ENCODE measurements at places on chromosomes 3 and 15.

- DNase-seq: no peak
These were observed 176.2 kb downstream of the EPHB1 start for GRCh38 chr3:134971306-134971705.

DNA sequence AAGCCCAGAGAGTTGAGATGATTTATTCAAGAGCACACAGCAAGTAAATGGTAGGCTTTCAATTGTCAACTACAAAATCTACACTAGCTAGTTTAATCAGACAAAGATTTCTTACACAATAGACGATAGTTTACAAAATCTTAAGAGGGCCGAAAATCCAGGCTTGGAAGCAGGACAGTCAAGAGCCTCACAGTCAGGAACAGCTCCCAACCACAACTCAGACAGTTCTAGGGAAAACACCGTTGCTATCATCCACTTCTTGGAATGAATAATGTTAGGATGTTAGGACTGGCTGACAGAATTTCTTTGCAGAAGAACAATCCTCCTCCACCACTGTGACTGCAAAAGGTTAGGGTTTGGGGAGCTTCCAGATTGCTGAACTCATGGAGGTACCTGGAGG, 290.8 kb upstream of the ZPLD1 start:
- no peak for DNase-seq

DNA sequence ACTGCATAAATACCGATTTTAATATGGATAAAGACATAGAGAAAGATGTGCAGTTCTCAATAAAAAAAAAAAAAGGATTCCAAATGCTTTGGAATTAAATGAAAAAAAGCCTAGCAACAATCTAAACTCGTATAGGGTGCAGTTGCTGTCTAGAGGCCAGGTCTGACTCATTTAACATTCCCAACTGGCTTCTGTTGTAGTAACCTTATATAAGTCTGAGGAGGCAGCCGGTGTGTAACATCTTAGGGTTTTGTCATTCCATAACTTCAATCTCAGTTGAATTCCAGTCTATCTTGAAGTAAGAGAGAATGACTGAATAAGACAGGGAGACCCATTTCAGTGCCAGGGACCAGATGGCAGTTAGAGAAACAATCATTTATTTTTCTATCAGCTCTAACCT, 6.5 kb downstream of the PDCD10 start:
- DNase-seq: peak; percentile 48

DNA sequence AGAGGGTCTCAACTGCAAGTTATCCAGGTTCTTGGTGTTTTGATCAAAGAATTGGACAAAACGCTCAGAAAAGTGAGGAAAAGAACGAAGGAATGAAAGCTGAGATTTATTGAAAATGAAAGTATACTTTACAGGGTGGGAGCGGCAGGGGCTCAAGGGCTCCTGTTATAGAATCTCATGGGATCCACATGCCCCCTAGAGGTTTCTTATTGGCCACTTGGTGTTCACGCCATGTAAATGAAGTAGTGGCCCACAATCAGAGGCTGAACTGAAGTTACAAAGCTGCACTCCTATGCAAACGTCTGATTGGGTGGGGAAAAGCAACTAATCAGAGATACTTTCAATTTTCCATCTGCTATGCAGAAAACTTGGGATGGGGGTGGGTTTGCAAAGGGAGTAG, 216.7 kb downstream of the PTPRG start:
- no peak for DNase-seq

DNA sequence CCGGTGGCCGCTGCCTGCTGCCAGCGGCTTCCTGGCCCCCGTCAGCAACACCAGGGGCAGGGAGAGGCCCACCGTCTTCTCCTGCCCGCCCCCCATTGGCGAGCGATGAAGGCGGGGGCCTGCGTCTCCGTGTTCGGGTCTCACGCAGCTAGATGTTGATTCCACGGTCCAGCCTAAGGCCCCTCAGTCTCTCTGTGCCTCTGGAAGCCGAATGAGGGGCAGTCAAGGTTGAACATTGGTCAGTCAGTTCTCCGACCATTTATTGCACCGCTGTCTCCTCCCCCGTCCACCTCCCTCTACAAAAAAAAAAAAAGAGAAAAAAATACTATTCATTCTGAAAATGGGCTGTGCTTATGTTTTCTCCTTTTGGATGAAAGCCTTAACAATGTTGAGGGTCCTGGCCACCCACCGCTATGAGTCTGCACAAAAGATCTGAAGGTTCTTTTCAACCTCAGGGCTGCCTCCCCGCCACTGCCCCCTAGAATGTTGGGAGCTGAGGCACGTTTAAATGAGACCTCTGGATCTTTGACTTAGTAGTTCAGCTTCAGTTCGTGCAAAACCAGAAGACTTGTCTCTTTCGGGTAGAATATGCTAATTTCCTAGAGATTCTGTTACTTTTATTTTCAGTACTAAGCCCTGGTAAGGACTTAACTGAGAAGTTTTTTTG, 736 bp downstream of the IREB2 start:
- DNase-seq: no peak
